T-helper 2 cell (primary cell): ENCODE measurements at places on chromosomes 3 and 15.

- no peak for DNase-seq
These were observed 92.6 kb upstream of the STT3B start for GRCh38 chr3:31439890-31440750.

DNA sequence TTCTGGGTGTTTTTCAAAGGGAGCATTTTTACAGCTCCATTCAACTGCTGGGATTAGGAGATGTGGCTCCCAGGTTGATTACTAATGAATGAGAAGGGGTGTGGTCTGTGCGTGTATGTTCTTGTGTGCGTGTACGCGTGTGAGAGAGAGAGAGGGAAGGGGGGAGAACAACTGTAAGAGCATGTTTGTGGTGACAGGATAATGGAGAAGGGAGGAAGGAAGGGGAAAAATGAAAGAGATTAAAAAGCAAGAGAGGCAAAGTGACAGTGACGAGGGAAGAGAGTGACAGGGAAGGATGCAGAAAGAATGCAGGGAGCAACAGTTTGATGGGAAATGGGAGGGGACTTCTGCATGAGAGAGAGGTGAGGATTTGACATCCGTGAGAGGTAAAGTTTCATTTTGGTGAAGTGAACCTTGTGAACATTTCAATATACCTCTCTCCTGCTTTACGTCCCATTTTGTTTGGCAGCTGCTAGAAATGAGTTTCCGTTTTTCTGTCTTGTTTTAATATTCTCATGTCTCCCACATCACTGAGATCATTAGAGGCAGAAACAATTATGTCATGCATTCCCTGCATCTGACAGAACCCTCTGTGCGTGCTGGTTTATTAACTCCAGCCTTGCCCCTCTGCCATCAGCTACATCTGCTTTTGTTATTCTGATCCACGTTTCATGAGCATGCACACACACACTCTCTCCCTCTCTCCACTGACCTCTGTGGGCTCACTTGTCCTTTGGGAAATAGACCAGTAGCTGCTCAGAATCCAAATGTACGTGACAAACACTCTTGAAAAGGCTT, 161.6 kb downstream of the GAP43 start:
- DNase-seq, result no peak

DNA sequence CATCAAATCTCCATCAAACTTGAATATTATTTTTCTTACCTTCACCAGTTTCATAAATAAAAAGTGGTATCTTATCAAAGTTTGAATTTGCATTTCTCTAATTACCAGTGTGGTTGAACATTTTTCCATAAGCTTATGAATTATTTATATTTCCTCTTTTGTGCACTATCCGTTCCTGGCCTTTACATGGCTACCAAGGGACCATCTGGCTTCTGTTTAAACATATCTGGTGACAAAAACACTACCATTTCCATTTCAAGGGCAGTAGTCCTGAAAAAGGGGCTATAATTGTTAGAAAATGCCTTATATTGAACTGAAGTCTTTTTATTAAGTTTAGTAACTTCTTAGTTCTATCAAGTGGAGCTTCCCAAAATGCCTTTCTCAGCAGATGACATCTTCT, 44.3 kb upstream of the TM4SF4 start:
- DNase-seq, result no peak

GRCh38 chr15:69666921-69667811, 214.5 kb downstream of the RPLP1 start:
- no peak for DNase-seq

DNA sequence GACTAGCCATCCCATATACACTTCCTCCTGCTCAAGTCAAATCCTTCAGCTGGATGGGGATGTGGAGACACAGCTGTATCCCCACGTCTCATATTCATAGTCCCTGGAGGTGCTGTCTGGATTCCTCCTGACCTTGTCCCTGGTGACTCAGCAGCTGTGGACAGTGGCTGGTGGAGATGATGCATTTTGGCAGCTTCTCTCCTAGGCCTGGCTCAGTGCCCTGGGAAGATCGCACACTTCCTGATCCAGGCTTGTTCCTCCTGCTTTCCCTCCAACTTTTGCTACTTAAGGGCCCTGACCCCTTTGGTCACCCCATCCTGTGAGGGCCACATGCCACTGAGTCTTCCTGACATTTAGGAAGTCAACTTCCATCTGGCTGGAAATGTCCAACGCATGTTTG, 44.4 kb downstream of the ADAMTSL3 start:
- DNase-seq, result no peak

DNA sequence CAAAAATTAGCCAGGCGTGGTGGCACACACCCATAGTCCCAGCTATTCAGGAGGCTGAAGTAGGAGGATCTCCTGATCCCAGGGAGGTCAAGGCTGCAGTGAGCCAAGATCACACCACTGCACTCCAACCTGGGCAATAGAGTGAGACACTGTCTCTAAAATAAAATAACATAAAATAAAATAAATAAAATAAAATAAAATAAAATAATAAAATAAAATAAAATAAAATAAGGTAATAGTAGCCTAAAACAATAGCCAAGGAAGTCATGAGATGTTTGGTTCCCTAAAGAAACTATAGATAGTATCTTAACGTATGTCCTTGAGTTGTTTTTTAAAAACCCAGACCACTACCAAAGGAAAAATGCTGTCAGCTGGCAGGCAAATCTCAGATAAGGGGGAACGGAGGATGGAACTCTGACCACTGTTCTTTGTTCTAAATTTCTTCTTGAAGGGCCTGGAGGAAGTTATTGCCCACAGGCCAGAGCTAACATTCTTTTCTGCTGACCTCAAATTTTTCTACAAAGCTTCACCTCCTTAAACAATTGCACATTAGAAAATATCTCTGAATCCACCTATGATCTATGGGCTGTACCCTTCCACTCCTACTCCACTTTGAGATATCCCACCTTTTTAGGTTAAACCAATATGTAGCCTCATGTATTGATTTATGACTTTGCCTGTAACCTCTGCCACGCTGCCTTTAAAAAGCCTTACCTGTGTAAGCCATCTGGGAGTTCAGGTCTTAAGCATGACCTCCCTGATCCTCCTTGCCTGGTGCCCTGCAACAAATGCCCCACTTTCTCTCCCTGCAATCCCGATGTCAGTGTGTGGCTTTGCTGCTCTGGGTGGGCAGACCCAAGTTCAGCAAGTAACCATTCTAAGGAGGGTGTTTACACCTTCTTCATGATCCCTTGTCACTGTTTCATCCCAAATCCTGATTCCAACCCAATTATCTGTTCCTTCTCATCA, 126.2 kb upstream of the BHLHE40 start:
- no peak for DNase-seq

DNA sequence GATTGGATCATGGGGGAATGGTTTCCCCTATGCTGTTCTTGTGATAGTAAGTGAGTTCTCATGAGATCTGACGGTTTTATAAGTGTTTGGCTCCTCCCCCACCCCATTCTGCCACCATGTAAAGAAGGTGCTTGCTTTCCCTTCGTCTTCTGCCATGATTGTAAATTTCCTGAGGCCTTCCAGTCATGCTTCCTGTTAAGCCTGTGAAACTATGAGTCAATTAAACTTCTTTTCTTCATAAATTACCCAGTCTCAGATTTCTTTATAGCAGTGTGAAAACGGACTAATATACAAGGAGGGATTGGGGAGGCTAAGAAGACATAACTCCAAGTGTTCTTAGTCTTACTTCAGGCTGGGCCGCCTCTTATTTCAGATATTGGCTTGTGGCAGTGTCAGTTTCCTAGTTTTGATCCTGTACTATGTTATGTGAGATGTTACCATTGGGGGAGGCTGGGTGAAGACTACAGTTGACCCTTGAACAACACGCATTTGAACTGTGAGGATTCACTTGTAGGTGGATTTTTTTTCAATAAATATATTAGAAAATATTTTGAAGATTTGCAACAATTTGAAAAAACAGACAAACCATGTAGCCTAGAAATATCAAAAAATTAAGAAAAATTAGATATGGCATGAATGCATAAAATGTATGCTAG, 44.9 kb downstream of the NMD3 start:
- DNase-seq, result no peak

GRCh38 chr15:48592221-48592731, 53.2 kb downstream of the FBN1 start:
- peak; percentile 47 for DNase-seq

- no peak for DNase-seq
These were observed 134.3 kb downstream of the TIGIT start for GRCh38 chr3:114428044-114428595.

GRCh38 chr3:89264037-89264560, 156.7 kb downstream of the EPHA3 start:
- no peak for DNase-seq

GRCh38 chr15:88334436-88334835, 77.9 kb upstream of the NTRK3 start:
- DNase-seq, result no peak

DNA sequence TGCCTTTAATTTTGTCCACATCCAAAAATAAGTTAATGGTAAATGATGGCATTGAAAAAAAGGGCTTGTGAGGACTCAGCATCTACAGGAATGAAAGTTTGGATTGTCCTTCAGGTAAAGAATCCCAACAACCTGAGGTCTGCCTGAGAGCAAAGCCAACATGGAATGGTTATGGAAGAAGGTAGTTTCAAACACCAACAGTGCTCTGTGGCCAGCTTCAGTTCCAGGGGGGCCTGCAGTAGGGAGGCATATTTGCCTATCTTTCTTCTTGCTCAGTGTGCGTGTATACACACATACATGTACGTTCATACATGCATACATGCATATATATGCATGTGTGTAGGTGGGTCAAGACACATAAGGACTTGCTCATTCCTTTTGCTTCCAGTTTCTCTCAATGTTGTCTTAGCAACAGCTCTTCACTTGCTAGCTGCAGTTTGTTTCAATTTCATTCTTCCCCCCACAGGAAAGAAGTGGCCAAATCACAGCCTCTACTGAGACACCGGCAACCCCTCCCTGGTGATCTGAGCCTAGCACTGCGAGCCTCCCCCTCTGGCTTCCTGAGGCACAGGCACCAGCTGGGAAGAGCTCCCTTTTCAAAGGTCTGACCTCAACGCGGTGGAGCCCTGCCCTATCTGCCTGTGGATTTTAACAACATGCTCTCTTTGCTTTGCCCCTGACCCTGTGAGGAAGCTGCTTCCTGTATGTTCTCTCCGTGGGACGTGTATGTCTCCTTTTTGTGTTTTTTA, 146.2 kb downstream of the KLF13 start:
- DNase-seq, result no peak

GRCh38 chr15:73389971-73390544, 21.3 kb upstream of the HCN4 start:
- DNase-seq, result no peak

DNA sequence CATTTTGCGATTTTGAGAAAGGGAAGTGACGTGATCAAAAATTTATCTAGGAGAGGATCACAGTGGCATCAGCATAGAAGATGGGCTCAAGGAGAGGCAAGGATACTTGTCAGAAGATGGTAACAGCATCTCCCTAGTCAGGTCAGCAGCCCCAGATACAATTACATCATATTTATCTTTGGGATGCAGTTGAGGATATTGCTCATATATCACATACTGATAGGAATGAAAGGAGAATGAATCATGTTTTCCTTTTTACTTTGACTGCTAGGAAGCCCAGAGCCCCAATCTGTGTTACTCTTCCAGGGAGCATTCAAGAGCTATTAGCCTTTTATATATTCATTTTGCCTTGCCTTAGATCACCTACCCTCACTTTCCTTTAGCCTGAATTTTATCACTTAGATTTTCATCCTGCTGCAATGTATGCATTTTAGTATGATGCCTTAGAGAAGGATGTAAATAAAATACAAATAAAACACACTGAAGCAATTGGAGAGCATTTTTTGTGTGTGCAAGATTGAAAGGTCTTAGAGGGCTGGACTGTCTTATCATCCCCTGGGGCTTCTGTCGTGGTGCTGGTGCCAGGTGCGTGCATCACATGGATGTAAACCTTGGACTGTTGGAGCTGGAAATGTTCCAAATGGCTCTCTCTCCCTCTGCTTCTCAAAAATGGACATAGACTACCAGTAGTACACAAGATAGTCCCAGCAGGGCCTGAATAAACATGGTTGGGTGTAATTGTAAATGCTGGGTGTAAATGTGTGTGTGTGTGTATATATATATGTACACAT, 40.3 kb downstream of the CORO2B start:
- DNase-seq, result no peak

DNA sequence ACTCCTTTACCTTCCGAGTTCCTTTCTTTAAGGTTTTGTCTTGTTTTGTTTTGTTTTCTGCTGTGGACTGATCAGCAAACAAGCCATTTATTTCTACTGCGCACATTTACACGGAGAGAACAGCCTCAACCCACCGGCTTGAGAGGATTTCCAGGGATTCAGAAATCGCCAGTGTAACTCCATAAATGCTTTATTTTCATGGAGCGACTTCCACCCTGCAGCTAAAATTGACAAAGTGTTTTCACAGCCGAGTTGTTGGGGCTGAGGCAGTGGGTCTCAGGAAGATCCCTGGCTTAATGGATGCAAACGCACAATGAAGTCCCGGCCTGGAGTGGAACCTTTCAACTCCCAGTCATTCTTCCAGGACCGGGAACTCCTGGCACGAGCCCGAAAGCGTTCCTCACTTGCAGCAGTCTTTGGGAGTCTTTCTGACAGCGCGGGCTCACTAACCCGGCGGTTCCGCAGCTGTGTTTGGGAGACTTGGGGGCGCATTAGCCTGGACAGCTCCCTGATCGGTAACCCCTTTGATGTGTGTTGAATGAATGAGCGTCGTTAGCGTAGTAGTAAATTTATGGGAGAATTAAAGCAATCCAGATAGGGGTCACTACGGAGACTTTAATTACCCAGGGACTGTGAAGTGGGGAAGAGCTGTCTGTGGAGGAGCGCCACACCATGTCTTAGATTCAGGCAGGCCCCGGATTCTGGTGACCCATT, 785 bp upstream of the MYRIP start:
- no peak for DNase-seq
